ENCODE measurements at places on chromosomes 7 and 10.
A peak's percentile ranks its signal among the peaks of the same experiment; 100 is the strongest.

- DNase-seq = no peak
Observed at GRCh38 chr10:112775381-112775780, 174.7 kb upstream of the TCF7L2 start.

DNA sequence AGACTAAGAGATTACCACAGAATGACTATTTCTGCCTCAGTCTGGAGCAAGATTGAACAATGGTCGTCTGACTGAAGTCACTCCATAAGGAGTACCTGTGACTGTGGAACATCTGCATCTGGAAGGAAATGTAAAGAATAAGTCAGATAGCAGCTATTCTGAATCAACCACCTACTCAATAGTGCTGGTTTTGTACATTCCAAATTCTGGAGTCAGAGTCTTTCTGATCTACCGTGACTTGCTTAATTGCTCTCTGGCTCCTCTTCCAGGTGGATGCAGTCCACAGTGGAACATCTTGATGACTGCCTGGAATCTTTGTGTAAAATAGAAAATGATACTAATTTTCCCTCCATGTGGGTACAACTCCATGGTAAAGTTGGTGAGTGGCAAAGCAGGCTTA lies 156.3 kb upstream of the SEMA3C start:
- DNase-seq = no peak

GRCh38 chr7:142808461-142808801 lies 37.7 kb downstream of the PRSS2 start:
- no peak for DNase-seq

DNA sequence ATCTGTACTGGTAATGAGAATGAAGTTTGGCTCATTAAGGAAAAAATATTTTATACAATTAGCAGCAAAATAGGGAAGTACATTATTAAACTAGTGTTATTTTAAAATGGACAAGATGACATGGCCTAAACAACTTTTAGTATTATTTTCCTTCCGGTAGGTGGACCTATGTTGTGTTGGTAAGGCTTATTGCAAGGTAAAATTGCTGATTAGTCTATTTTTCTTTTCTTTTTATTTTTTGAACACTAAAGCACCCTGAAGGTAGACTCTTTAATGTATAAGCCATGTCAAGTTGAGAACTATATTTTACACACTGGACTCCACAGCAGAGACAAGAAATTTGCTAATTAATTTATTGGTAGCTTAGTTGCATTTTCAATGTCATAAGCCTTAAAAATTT lies 239.5 kb upstream of the POT1 start:
- DNase-seq = no peak

DNA sequence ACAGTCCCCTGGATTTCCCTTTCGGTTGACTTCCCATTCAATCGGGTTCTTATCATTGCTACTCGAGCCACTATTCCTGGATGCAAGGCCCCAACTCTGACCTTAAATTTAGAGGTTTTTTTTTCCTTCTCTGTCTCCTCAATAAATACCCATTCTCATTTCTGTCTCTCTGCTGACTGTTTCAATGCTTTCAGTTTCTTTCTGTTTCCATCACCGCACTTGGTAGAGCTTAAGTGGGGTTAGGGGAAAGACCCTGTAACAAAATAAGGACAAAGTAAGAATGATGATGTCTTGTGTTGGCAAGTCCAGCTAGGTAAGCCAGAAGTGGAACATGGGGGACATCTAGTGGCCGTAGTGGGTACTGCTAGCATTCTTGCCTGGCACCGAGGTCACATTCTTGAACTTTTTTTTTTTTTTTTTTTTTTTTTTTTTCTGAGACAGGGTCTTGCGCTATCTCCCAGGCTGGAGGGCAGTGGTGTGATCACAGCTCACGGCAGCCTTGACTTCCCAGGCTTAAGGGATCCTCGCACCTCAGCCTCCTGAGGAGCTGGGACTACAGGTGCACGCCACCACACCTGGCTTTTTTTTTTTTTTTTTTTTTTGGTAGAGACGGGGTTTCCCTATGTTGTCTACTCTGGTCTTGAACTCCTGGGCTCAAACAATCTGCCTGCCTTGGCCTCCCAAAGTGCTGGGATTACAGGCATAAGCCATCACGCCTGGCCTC lies 40.3 kb downstream of the ZC3HC1 start:
- peak; percentile 89 for DNase-seq

DNA sequence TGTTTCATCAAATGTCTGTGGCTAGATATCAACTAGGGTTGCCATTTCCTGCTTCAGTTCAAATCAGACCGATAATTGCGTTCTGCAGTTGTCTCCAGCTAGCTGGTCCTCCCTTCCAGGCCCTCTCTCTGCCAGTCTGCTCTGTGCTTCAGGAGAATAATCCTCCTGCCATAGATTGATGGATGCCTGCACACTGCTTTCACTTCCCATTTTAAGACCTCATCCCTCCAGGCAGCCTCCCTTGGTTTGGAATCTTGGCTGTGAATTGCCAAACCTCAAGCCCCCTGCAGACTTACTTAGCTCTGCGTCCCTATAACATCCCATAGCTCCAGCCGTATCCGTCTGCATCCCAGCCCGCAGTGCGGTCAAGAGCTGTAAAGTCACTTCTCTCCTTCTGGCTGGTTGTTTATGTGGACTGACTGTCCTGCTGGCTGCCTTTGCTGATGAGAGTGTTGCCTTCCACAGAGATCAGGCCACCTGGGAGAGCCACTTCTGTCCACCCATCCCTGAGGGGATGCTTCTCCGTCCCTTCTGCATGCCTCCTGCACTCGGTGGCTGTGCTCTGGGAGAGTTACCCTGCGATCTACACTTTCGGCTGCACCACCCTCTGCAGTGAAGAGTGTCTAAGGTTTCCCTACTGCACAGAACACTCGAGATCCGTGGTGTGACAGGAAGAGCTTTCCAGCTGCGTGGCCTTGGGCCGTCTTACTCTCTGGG lies 22.4 kb upstream of the KLF6 start:
- DNase-seq = no peak

GRCh38 chr10:126955934-126956711 lies 50.9 kb downstream of the DOCK1 start:
- no peak for DNase-seq

DNA sequence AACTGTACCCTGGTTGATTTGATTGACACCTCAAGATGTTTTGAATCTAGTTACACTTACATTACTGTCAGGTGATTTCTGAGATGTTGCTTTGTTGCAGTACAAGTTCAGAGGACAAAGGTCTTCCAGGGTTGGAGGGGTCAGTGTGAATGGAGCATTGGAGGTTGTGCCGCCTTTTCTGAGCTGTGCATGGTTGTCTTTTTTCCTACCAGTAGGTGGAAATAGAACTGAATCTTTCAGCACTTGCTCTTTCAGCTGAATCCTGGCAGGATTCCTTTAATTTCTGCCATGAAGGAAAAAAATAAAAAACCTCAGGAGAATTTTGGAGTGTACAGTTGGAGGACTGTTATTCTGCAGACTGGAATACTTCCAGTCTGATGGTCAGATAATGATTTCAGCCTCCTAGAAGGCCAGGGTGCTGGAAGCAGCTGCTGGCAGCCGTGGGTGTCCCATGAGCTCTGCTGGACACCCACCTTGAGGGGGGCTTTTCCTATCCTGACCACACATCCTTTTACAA lies 82.7 kb downstream of the PLCE1 start:
- peak; percentile 31 for DNase-seq

GRCh38 chr7:9939176-9939575 lies 1034.5 kb upstream of the PHF14 start:
- DNase-seq = no peak

DNA sequence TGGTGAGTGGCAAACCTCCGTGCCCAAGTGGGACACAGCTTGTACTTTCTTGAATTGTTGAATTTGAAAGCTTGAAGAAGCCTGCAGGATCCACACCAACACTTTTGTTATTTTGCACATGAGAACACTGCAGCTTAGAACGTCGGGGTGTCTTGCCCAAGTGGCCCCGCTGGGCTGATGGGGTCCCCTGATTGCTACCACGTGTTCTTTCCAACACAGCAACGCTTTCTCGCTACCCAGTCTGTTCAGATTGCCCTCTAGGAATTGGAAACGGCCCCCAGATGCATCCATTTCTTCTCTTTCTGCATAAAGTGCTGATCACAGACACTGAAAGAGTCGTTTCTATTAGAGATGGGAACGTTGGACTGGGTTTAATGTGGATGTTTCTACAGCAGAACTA lies 268.5 kb downstream of the ADARB2 start:
- DNase-seq = no peak

DNA sequence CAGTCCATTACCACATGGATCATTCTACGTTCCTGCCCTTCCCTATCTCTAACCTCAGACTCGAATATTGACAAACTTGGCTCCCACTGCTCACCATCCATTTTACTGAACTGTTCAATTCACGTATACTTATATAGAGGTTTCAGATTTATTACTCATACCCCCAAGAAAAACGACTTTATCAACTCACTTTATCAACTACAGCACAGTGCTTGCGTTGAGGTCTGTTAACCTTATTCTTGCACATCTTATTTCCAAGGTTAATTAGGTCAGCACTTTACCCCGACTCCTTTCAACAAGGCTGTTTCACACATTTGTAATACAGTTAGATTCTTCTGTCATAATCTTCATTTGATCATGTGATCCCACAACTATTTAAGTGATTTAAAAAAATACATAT lies 162.3 kb upstream of the AHR start:
- no peak for DNase-seq

GRCh38 chr10:13803566-13804554 lies 217.1 kb downstream of the PRPF18 start:
- DNase-seq = no peak

DNA sequence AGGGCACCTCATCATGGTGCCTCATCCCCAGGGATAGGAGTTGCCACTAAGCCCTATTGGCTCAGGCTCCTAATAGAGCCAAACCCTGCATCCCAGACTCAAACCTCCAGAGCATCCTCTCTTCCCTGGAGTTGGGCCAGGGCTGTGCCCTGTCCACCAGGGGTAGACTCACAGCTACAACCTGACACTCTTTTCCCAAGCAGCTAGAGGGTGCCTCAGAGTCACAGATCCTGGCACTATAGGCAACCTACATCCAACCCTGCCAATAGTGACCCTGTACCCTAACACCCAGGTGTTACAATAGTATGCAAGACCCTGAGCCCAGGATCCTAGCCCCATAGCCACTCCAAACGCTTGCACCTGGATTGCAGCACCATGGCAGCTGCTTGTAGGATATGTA lies 64.0 kb upstream of the PLA2G12B start:
- DNase-seq = no peak

- no peak for DNase-seq
Observed at GRCh38 chr7:101559586-101559985, 69.5 kb downstream of the MYL10 start.

- DNase-seq = no peak
Observed at GRCh38 chr7:20013536-20013935, 203.6 kb downstream of the MACC1 start.

- DNase-seq = no peak
Observed at GRCh38 chr7:2813350-2814185, 30.5 kb downstream of the GNA12 start.

GRCh38 chr7:105512415-105512814 lies 9.7 kb downstream of the PUS7 start:
- no peak for DNase-seq

DNA sequence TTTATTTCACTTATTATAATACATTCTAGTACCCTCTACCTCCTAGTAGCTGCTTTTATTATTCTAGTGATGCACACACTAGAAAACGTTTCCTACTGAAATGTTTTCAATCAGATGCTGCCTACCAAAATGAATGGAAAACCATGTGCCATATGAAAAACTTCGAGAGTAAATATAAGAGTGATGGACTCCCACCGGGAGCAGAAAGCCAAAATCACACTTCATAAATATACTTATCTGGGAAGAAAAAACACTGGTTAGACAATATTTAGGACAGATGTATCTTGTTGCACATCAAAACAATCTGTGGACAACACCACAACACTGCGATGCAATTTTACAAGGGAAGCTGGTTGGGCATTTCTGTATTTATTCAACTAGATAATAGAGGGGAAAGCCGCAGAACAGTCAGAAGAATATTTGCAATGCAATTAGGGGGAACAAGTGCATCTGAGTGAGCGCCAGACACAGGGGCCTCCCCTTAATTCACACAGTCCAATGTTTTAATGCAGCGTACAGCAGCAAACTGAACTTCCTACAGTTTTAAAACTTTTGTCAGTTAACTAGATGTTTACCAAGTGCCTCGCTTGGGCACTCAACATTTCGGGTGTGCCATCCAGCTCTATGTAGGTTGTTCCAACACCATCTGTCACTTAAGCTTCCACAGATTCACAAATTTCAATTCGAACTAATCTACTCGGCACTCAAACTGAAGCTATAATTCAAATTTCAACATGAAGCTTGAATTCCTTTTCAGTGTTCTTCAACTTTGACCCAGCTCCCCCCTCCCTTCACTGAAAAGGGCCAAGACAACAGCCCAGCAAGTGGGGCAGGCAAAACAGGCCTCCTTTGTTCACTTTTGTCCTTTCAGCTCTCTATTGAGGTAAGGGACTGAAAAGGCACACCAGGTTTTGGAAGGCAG lies 7.4 kb downstream of the NRCAM start:
- DNase-seq = peak; percentile 52

DNA sequence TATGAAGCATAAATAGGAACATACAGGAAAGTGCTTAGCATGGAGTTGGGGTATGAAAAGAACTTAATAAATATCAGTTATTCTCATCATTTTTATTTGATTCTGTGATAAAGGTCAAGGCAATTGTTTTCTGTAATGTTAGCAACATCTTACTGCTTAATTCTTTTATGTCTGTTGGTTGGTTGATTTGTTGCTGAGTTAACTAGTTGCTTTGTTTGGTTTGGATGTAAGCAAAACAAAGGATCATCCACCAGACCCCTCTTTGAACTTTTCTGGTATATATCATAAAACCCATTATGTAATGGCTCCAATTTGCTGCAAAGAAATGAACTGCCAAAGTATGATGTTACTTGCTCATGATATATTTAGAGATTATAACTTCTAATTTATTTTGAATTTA lies 44.5 kb downstream of the CH25H start:
- DNase-seq = no peak

DNA sequence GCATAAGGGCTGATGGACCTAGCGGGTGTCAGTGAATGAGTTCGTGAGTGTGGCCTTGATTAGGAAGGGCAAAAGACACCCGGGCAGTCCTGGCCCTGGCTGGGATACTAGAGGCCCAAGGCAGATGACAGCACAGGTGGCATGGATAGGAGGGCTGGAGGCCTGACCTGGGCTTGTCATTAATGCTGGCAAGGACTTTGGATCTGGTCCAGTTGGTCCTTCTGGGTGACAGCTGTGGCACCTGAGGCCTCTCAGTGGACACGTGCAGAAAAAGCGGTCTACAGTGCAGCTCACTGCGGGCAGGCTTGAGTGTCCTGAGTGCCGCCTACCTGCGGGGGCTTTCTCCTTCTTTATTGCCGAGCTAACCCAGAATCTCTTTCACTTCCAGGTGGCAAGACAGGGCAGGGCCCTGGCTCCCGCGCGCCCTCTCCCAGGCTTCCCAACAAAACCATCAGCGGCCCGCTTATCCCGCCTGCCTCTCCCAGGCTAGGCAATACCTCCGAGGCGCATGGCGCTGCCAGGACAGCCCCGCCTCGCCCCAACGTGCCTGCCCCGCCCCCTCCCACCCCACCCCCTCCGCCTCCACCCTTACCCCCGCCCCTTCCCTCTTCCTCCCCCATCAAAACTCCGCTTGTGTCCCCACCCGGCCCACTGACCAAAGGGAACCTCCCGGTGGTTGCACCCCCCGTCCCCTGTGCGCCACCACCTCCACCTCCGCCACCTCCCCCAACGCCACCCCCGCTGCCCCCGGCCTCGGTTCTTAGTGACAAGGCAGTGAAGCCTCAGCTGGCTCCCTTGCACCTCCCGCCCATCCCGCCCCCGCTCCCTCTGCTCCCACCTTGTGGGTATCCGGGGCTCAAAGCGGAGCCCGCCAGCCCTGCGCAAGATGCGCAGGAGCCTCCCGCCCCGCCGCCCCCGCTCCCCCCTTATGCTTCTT lies 77.4 kb downstream of the WIPF3 start:
- DNase-seq = no peak
